Stimulated activated naive CD4-positive, alpha-beta T cell treated with Interleukin-2 at 50 U/mL for 16 hours (primary cell): ENCODE measurements at places on chromosomes 2 and 18.

GRCh38 chr2:230356084-230356483 is 29.1 kb downstream of the SP140L start:
- no peak for DNase-seq

DNA sequence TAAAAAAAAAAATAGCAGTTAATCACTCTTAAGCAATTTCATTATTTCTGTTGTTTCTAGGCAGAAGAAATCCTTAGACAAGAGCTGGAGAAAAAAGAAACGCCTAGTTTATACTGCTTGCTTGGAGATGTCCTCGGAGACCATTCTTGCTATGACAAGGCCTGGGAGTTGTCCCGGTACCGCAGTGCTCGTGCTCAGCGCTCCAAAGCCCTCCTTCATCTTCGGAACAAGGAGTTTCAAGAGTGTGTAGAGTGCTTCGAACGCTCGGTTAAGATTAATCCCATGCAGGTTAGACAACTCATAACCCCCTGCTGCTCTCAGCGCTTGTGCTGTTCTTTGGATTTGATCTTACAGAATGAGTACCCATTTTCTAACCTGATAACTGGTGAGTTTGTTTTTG is 130.4 kb downstream of the TTC27 start:
- no peak for DNase-seq

DNA sequence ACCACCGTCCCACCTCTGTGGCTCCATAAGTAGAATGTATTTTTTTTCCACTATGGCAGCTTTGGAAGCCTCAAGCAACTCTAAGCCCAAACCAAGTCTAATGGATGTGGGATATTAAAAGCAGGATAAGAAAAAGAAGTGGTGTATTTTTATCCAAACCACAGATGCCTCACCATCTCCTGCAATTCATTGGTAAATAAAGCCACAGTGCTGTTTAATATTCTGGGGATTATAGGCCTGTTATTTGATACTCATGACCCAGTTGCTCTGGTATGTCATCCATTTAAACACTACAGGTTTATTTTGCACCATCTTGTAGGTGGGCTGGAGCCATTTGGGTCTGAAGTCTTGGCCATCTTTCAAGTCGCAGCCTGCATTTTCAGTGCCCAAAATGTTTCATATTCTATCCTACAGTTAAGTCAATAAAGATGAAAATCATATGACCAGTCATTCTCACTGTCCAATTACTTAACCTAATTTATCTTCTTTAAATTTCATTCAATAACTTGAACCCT is 279.5 kb upstream of the EPHA4 start:
- DNase-seq = no peak

DNA sequence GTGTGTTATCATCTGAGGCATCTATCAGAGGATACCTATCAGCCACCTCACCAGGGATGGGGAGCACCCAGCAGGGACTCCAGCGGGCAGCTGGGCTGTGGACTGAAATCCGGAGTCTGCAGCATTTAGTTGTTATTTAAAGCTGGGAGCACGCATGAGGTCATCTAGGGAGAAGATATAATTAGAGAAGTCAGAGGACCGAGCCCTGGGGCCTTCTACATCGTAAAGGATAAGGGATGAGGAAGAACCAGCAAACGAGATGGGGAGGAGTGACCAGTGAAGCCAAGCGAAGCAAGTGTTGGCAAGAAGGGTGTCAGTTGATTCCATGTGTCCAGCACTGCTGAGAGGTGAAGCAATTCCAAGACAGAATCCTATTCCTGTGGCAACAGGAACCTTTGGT is 70.3 kb downstream of the STEAP3 start:
- no peak for DNase-seq

- DNase-seq = no peak
Measured at GRCh38 chr18:50644807-50645206, 84.9 kb downstream of the MAPK4 start.

- DNase-seq = no peak
Measured at GRCh38 chr18:49931179-49931578, 117.8 kb upstream of the ACAA2 start.

DNA sequence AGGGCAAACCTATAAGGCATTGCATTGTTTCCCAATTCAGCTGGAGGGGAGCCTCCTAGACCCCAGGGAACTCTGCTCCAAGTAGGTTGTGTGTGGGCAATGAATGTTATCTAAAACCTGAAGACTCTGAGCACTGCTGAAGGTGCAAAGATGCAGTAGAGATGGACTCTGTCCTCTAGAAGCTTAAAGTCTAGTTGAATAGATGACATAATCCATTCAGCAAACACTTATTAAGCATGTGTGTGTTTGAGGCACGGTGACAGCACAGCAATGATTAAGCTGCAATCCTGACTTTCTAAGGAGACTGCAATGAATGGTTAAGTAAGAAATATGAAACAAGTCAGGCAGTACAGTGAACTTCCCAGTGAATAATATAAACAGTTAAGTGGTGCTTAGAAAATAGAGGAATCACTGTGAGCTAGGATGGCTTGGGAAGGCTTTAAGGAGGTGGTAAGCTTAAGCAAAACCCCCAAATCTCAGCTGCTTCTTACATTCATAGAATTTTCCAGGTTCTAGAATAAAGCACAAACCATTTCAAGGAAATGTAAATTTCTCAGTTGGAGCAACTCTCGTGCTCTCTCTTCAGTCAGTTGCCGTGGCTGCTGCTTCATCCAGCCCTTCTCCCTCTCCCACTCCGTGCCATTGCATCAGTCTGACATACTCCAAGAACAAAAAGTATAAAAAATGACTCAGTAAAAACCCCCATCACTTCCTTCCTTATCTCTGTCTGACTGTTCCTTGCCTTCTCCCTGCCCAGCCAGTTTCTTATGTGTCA is 19.1 kb downstream of the MXD1 start:
- DNase-seq = peak; percentile 6
